GM10248 (cell line): ENCODE measurements at places on chromosomes 13 and 19.

DNA sequence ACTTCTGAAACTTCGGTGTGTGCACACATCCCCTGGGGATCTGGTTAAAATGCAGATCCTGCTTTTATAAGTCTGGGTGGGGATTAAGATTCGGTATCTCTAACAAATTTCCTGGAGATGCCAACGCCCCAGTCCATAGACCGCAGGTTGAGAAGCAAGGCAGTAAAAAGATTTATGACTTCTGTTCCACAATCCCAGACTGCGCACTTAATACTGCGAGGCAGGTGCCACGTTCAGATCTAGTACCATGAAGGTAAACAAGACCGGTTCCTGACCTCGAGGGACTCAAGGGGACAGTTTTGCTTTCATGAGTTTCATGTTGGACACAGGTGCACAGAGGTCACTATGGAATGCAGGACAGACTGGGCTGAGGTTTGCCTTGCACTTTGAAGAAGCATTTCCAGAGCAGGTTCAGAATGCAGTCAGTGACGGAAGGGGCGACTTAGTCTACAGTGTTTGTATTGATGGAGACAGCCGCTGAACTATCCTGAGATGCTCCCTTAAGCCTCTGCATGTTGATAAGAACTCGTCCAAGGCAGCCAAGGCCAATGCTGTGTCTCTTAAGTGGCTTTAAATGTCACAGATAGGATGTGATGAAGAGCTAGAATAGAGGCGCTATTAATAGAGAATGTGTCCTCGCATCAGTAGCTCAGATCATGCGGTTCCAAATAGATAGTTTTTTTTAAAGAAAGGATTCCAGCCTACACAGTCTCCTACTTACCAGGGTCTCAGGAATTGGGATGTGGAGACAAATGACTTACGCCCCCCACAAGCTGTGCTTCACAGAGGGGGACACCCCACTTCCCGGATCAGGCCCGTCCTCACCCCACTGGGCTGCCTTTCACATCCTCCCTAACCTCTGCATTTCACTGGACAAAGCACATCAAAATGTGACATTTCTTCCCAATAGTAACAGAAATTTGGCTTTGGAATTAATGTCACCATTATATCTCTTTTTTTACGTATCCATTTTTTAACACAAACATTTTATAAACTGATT, 97.1 kb upstream of the IRS2 start:
- DNase-seq = no peak

DNA sequence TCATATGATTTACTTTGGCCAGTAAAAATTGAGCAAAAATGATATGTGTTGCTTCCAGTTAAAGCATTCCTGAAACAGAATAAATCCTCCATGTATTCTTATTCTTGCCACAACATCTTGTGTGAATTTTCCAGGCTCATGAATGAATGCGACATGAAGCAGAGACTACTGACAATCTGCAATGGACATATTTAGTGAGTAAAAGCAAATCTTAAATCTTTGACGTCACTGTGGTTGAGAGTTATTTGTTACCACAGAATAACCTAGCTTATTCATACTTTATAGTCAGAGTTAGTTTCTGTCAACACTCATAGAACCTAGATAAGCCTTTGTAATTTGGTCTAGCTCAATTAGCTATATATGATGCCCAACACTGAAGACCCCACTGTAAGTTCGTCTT, 1443.1 kb downstream of the PCDH9 start:
- DNase-seq = no peak

GRCh38 chr13:90760639-90761038, 586.8 kb upstream of the MIR17HG start:
- no peak for DNase-seq

- no peak for DNase-seq
These were observed 14.9 kb downstream of the KLC3 start for GRCh38 chr19:45355402-45355801.

DNA sequence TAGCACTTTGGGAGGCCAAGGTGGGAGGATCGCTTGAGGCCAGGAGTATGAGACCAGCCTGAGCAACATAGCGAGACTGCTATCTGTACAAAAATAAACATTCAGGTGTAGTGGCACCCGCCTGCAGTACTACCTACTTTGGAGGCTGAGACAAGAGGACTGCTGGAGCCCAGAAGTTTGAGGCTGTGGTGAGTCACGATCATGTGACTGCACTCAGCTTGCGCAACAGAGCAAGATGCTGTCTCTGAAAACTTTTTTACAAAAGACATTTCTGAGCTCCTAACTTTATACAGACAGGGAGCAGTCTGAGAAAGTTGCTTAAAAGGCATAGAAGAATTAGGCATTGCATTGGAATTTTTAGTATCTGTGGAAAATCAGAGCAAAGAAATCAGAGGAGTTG, 10.4 kb upstream of the TBC1D4 start:
- DNase-seq = no peak

DNA sequence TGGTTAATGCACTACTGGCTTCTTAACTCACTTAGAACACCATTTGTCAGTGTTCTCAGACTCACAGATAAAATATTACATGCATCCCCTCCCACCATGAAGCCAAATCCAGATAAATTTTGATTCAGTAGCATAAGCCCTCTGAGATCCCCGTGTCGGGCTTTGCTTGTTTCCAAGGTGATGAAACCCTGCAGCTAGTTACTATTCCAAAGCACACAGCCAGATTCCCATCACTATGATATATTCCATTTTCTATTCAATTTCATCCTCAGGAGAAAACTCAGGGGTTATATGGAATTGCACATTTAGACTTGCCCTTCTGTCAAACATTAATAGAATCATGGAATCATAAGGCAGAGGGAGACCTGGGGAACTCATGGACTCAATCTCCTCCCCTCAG, 9.4 kb upstream of the FAM124A start:
- no peak for DNase-seq

DNA sequence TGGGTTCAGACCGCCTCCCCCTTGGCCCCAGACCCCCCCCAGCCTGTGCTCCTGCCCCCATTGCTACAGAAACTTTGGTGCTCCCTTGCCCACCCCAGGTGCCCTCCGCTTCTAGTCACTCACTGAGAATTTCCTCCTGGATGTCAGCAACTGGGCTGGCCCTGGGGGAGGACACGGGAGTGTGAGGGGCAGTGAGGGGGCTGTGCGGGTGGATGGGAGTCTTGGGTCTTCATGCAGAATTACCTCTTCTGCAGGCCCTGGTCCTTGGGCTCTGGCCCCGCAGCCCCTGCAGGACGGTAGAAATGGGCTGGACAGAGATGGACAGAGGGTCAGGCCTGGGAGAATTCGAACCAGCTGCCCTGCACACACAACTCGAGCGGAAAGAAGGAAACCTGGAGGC, 4.8 kb downstream of the LILRB5 start:
- DNase-seq = no peak

DNA sequence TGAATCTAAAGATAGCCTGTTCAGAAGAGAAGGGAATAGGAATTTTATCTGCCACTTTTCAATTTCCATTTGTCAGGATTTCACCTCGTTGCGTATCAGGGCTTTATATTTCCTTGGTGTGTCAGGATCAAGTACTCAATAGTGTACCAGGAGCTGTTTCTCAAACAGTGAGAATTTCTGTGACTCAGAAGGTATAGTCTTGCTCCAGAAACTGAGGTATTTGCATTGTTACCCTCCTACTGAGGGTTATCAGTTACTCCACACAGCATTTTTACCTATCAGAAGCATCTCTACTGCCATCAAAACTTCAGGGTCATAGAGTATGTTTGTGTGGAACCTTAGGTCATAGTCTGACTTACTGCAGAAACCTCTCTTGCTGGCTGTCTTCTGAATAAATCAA, 271.7 kb upstream of the EDNRB start:
- DNase-seq = no peak

- DNase-seq = no peak
These were observed 22.5 kb downstream of the GATAD2A start for GRCh38 chr19:19427944-19428343.

GRCh38 chr13:39910833-39911232, 255.4 kb downstream of the COG6 start:
- DNase-seq = no peak

- no peak for DNase-seq
These were observed 508.4 kb upstream of the MIR17HG start for GRCh38 chr13:90839061-90839460.

- DNase-seq = no peak
These were observed 47.1 kb downstream of the DCLK1 start for GRCh38 chr13:36084131-36084530.

DNA sequence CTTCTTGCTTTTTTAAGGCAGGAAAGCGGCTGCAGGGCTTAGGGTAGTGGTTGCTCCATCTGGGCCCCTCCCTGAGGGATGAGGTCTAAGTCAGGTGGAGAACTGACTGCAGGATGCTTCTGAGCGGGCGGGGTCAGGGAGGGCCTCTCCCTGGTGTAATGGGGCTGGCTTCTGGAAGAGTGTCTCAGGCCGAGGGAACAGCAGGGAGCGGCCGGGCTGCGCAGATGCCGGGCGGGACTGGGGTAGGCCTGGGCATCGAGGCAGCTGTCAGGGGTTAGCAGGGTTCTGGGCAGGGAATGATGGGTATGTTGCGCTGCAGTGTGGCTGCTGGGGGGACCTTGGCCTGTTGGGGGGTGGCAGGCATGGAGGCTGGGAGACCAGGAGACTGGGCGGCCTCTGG, 2.7 kb downstream of the FAM174C start:
- DNase-seq = no peak
